ENCODE measurements at places on chromosomes 4 and X.

DNA sequence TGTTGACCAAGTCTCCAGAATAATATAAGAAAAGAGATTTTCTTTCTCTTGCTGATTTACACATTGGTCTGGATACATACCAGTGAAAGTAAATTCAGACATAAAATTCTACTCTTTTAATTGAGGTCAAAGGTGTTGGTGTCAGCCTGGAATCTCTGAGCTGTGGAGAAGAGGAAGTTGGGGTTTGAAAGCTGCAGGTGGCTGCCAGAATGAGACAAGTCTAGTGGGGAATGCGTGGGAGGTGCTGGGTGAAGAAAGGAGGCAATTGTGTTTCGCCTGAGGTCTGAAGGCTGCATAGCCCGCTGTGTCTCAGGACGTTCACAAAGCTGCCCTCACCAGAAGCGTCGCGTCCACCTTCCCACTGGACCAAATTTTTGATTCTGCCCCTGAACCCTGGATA is 31.2 kb downstream of the PHEX start:
- no peak for DNase-seq

DNA sequence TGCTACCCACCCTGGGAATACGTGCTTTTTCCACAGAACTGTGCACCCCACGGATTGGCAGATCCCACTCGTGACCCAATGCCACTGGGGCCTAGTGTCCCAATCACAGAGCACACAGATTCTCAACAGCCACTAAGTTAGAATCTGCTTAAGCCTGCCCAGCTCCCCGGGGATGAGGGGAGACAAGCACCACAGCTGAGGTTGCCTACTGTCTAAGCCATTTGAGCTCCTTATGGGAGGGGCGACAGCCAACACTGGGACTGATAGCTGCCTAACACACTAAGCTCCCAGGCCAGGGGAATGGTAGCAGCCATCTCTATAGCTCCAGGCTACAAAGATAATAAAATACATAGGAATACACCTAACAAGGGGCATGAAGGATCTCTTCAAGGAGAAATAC is 93.5 kb upstream of the GUCY1A1 start:
- DNase-seq = no peak

DNA sequence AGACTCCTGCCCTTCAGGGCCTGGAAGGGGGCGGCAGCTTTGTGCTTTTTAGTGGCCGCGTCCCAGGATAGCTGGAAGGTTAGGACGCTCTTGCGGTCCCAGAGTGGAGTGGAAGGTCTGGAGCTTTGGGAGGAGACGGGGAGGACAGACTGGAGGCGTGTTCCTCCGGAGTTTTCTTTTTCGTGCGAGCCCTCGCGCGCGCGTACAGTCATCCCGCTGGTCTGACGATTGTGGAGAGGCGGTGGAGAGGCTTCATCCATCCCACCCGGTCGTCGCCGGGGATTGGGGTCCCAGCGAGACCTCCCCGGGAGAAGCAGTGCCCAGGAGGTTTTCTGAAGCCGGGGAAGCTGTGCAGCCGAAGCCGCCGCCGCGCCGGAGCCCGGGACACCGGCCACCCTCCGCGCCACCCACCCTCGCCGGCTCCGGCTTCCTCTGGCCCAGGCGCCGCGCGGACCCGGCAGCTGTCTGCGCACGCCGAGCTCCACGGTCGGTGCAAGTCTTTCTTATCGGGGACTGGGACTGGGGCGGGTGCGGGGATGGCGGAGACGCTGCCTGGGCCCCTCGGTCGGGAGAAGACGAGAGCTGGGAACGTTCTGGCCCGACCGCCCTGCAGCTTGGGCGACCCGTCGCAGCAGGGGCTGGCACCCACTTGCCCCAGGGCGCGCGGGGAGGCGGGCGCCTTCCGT is at the start of gene EDNRA:
Gene EDNRA, plus strand, starts transcription at position 207 of the 686 bp plus-strand sequence. CDS start 4,585 bp downstream, outside the sequence.
- DNase-seq = no peak

- no peak for DNase-seq
These were observed 171.8 kb upstream of the FGF16 start for GRCh38 chrX:77275392-77275791.
